A549 treated with dexamethasone at 1 μM for 4 hours (cell line): ENCODE measurements at places on chromosomes 12 and 14. TPM values are rescaled to one million over a fixed set of nuclear protein-coding genes. Genes with fewer than 3 reads are reported as not detected.

Gene SERPINA9
- total RNA-seq, result not detected in 5 replicates

Gene RNASE1
- total RNA-seq, result 0.15 to 0.45 TPM (median 0.30 TPM) in 5 replicates

Gene RIMBP2
- total RNA-seq, result 0.06 to 0.09 TPM (median 0.07 TPM) in 4 of 5 replicates, not detected in the other

Gene RD3L
- not detected in 5 replicates for total RNA-seq

Gene TRIP11
- total RNA-seq, result 5.3 to 12.4 TPM (median 10.4 TPM) in 5 replicates

Gene ITGB7
- 0.14 to 0.36 TPM (median 0.28 TPM) in 5 replicates for total RNA-seq

Gene OTOGL
- not detected in 5 replicates for total RNA-seq

Gene REP15
- 0.28 to 0.62 TPM (median 0.40 TPM) in 5 replicates for total RNA-seq

Gene FOXG1
- total RNA-seq, result 0.15 to 0.25 TPM (median 0.23 TPM) in 5 replicates

Gene LAG3
- total RNA-seq, result 0.56 to 1.7 TPM (median 1.3 TPM) in 5 replicates

Gene RBP5
- 0.08 to 0.14 TPM in 2 of 5 replicates, not detected in the others for total RNA-seq

Gene CNTN1
- 41.8 to 71.5 TPM (median 59.8 TPM) in 5 replicates for total RNA-seq

Gene RPGRIP1
- 0.15 to 0.39 TPM (median 0.25 TPM) in 5 replicates for total RNA-seq

Gene PTHLH
- 11.9 to 14.2 TPM (median 12.3 TPM) in 5 replicates for total RNA-seq

Gene KRT4
- 2.1 to 3.7 TPM (median 3.0 TPM) in 5 replicates for total RNA-seq

Gene SIX6
- not detected in 5 replicates for total RNA-seq

Gene DNAL1
- total RNA-seq, result 8.6 to 11.6 TPM (median 11.1 TPM) in 5 replicates

Gene KRT3
- total RNA-seq, result 0.05 to 0.06 TPM (median 0.05 TPM) in 3 of 5 replicates, not detected in the others

Gene C12orf42
- total RNA-seq, result not detected in 5 replicates

Gene LRRC43
- total RNA-seq, result 0.09 to 0.24 TPM (median 0.21 TPM) in 5 replicates

Gene TNS2
- total RNA-seq, result 29.0 to 75.3 TPM (median 67.4 TPM) in 5 replicates

Gene APOLD1
- total RNA-seq, result 0.22 to 0.45 TPM (median 0.39 TPM) in 5 replicates

Gene ZFYVE1
- 8.8 to 10.5 TPM (median 9.4 TPM) in 5 replicates for total RNA-seq

Gene EGLN3
- 5.3 to 6.7 TPM (median 5.9 TPM) in 5 replicates for total RNA-seq

Gene TMPRSS12
- not detected in 5 replicates for total RNA-seq

Gene MIP
- total RNA-seq, result 0.15 TPM in 1 of 5 replicates, not detected in the others

Gene OR6C2
- total RNA-seq, result not detected in 5 replicates

Gene AKAP6
- total RNA-seq, result 0.29 to 0.70 TPM (median 0.41 TPM) in 5 replicates

Gene HVCN1
- total RNA-seq, result 0.45 to 0.83 TPM (median 0.62 TPM) in 5 replicates

Gene CYP27B1
- 1.2 to 2.9 TPM (median 2.2 TPM) in 5 replicates for total RNA-seq

Gene DAO
- total RNA-seq, result not detected in 5 replicates

Gene EPYC
- total RNA-seq, result not detected in 5 replicates

Gene LRRIQ1
- 0.30 to 1.0 TPM (median 0.76 TPM) in 5 replicates for total RNA-seq

Gene CIT
- total RNA-seq, result 7.8 to 16.8 TPM (median 13.7 TPM) in 5 replicates

Gene GAPDH
- 6,774 to 8,699 TPM (median 8,412 TPM) in 5 replicates for total RNA-seq

Gene VDR
- 2.7 to 3.5 TPM (median 3.1 TPM) in 5 replicates for total RNA-seq

Gene AQP6
- total RNA-seq, result 0.02 to 0.07 TPM (median 0.04 TPM) in 3 of 5 replicates, not detected in the others

Gene KRT79
- 0.06 to 0.17 TPM (median 0.06 TPM) in 3 of 5 replicates, not detected in the others for total RNA-seq

Gene TAS2R13
- total RNA-seq, result not detected in 5 replicates

Gene DNAJC22
- 18.9 to 22.9 TPM (median 22.1 TPM) in 5 replicates for total RNA-seq

Gene PITPNM2
- 11.0 to 24.2 TPM (median 22.1 TPM) in 5 replicates for total RNA-seq

Gene MYH6
- total RNA-seq, result 0.05 to 0.15 TPM (median 0.12 TPM) in 5 replicates

Gene CHMP4A
- 81.0 to 115 TPM (median 82.9 TPM) in 5 replicates for total RNA-seq

Gene GPR135
- total RNA-seq, result 0.51 to 1.1 TPM (median 0.86 TPM) in 5 replicates

Gene HRK
- 1.3 to 2.1 TPM (median 1.6 TPM) in 5 replicates for total RNA-seq

Gene ADAM21
- 0.08 TPM in 1 of 5 replicates, not detected in the others for total RNA-seq

Gene TECPR2
- total RNA-seq, result 5.6 to 9.7 TPM (median 7.7 TPM) in 5 replicates

Gene CPNE6
- 0.06 to 0.34 TPM (median 0.13 TPM) in 5 replicates for total RNA-seq

Gene FAM90A1
- total RNA-seq, result 0.08 to 0.13 TPM (median 0.11 TPM) in 5 replicates

Gene HAL
- 0.39 to 0.99 TPM (median 0.76 TPM) in 5 replicates for total RNA-seq

Gene RNF31
- total RNA-seq, result 22.5 to 40.0 TPM (median 36.1 TPM) in 5 replicates
